ENCODE measurements at places on chromosomes 12 and 14.

DNA sequence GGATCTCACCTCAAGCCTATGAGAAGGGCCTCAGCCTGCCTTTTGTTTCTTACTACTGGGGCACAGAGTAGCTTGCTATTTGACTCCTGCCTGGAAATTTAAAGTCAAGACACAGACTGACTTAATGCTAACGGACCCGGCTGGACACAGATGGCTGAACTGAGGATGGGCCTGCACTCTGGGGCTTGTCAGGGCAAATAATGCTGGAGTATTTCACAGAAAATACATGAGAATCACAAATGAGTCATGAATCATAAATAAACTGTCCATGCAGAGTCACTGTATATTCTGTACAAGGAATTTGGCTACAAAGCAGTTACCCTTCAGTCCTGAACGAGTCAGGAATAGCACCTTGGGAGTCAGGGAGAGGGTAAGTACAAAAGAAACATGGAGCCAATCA, 683.2 kb upstream of the FOXG1 start:
- DNase-seq: no peak

- no peak for DNase-seq
Measured at GRCh38 chr14:26873362-26873960, 275.6 kb upstream of the NOVA1 start.

GRCh38 chr12:104354868-104355570, 51.5 kb downstream of the EID3 start:
- no peak for DNase-seq

- DNase-seq: peak; percentile 44
Measured at GRCh38 chr12:92502417-92503028, 200.3 kb upstream of the PLEKHG7 start.

GRCh38 chr12:27057543-27057942, 24.8 kb downstream of the C12orf71 start:
- DNase-seq: no peak

DNA sequence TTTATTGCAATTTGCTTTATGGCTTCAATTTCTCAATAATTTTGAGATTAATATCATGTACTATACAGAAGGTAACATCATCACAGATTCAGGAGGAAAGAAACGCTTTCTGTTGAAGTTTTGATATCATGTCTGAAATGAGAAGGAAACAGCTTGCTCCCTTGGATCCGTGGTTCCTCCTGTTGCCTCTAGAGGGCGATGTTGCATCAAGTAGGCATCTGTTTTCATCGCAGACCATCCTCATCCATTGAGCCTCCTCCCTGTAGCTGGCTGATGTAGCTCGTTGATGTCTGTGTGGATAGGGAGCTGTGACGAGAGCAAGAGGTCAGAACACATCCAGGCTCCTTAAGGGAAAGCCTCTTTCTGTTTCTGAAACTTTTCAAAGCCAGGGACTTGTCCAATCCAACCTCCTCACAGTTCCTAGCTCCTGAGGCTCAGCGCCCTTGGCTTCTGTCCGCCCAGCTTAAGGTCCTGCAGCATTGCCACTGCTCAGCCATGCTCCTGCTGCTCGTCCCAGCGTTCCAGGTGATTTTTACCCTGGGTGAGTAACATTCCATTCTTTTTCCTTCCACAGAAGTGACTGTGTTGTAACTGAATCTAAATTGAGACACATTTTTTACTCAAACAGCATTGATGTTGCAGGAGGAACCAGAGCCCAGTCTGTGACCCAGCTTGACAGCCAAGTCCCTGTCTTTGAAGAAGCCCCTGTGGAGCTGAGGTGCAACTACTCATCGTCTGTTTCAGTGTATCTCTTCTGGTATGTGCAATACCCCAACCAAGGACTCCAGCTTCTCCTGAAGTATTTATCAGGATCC, 304.8 kb upstream of the OR4E1 start:
- DNase-seq: peak; percentile 55

DNA sequence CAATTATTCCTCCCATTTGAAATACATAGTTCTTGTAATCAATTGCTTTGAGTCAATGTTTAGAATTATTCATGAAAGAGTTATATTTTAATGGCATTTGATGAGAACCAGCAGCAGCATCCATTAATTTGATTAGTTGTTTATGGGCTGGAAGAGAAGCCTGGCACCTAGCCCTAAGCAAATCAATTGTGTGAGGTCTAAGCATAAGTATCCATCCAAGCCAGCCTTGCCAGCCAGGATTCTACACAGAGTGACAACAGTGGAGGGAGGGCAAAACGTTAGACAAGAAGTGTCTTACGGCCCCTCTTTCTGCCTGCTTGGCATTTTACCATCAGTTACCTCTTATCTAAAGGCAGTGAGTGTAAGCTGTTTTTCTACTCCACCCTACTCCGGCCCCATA, 478.5 kb downstream of the NELL2 start:
- no peak for DNase-seq

Data from stimulated activated CD4-positive, alpha-beta T cell treated with anti-CD3 and anti-CD28 coated beads, Interleukin-15, amount 100 ng/mL, for 24 hours (primary cell).